ENCODE measurements at places on chromosomes 4 and X.

DNA sequence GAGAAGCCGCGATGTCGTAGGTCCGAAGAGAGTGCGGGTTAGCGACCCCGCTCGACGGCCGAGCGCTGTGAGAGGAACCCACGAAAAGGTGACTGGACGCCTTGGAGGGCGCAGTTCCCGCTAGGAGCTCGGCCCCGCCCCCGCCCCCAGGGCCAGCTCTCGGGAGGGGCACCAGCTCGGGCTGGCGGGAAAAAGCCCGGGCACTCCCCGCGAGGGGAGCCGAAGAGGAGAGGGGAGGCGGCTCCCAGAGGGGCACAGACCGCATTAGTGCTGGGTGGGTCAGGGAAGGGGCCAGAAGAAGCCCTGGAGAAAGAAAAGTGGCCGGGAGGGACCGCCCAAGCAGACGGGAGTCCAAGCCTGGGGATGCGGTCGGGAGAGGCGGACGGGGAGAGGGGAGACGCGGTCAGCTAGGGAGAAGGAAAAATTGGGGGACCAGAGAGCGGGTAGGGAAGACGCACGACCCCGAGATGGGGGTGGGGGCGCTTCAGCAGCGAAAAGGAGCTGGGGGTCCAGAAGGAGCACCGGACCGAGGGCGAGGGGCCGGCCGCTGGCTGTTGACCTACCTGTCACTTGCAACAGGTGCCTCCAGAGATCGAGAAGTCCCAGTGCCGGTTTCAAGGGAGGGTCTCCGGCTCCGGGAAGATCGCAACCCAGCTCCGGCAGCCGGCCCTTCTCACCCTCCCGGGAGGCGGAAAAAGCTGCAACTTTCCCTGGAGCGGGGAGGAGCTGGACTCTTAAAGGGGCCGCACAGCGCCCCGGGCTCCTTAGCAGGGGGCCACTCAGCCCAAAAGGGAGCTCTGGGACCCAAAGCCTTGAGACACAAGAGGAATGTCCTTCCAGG, at the start of gene SYTL4:
Gene SYTL4, minus strand, starts transcription at position 681 of the 841 bp plus-strand sequence. CDS start 30,084 bp downstream, outside the sequence.
- peak; percentile 18 for DNase-seq

- DNase-seq: no peak
Measured at GRCh38 chr4:25297528-25298242, 14.9 kb upstream of the ZCCHC4 start.

- peak; percentile 76 for DNase-seq
Measured at GRCh38 chr4:143302536-143302935, 34.1 kb upstream of the GAB1 start.

GRCh38 chr4:184438375-184438774, 36.0 kb downstream of the IRF2 start:
- no peak for DNase-seq

- no peak for DNase-seq
Measured at GRCh38 chr4:20311856-20312255, 60.2 kb downstream of the SLIT2 start.

- DNase-seq: no peak
Measured at GRCh38 chr4:5433196-5433595, 275.2 kb downstream of the EVC2 start.

- no peak for DNase-seq
Measured at GRCh38 chrX:42237956-42238355, 314.6 kb upstream of the CASK start.

GRCh38 chrX:34112459-34112858, 19.7 kb downstream of the FAM47A start:
- DNase-seq: no peak

DNA sequence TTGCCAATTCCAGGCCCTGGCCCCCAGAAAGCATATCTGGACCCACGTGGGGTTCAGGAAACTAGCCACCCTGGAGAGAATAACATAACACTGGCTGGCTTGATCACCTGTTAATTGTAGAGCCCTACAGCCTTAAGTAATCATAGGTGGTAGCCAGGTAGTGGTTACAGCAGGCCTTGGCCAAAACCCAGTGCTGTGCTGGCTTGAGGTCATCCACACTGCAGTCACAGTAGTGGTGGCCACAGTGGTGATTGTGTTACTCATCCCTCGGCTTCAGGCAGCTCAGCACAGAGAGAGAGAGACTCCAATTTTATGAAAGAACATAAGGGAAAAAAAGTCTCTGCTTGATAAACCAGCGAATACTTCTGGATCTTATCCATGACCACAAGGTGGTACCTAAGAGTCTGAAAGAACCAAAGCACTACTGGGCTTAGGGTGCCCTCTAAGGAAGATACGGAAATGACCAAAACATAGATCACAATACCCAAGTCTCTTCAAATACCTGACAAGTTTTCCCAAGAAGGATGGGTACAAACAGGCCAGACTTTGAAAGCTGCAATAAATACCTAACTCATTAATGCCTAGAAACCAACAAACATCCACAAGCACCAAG, 46.6 kb upstream of the CDX4 start:
- no peak for DNase-seq
